ENCODE measurements at places on chromosomes 12 and 14. TPM values are rescaled to one million over a fixed set of nuclear protein-coding genes. Genes with fewer than 3 reads are reported as not detected.

TAS2R31 gene
- not detected for total RNA-seq

RBMS2 gene
- total RNA-seq = 23.9 TPM

KRT78 gene
- not detected for total RNA-seq

ERC1 gene
- 10.3 TPM for total RNA-seq

BATF gene
- total RNA-seq = 0.94 TPM

UBR7 gene
- 45.7 TPM for total RNA-seq

ACACB gene
- total RNA-seq = 1.3 TPM

BMP4 gene
- total RNA-seq = 9.3 TPM

HOXC4 gene
- 2.8 TPM for total RNA-seq

HOXC9 gene
- 9.9 TPM for total RNA-seq

GALNT9 gene
- total RNA-seq = not detected

AQP2 gene
- not detected for total RNA-seq

EEF1AKMT3 gene
- 11.2 TPM for total RNA-seq

DNA sequence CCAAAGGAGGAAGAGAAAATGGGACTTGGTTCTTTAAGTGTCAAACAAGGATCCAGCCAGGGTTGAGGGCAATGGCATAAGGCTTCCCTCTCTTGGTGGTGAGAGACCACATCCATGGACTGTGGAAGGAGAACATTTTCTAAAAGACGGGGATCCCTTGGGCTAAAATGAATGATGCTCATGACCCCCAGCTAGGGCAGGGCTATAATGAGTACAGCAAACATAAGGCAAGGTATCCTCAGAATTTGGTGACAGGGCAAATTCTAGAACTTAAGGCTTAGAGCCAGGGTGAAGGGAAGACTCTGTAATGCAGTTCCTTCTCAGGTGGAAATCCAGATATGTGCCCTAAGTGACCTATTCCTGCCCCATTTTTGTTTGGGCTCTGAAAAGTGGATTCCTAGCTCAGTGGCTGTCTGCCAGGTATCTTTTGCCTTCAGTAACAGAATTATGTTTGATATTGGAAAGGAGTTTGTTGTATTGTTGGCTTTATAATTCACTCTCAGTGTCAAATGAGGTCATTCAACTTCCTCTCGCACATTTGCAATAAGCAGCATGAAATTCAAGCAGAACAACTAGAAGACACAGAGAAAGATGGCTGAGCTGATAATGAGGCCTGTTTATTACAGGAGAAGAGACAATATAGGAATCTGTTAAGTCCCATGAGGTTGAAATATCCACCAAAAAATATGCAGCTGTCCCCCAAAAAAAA, 76.8 kb downstream of the DAD1 start:
- DNase-seq = no peak

DNA sequence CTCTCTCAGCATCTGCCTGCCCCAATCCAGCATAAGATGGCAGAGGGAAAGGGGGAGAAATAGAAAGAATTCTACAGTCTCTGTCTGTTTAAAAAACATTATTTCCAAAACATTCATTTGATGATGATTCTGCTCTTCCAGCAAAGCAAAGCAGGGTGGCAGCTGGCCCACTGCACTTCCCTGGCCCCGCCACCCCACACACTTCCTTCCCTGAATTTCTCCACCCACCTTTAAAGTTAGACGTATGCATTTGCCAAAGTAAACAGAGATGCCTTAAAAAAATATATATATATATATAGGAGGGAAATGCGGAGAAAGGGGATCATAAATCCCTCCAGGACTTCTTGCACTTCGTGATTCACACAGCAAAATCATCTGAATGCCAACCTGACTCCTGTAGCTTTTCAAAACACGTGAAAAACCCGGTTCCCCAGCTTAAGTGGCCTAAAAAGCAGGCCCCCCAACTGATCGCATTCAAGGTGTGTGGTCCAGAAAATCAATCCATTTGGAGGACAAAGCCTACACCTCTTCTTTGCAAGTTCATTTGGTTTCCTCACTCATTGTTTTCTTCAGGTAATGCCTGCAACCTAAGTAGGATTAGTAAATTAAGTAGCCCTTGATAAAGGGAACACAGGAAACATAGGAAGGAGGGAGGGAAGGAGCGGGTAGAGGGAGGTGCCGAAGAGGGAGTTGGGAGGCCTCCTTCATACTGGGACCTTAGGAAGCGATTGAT, 68.8 kb downstream of the LLPH start:
- DNase-seq = no peak

GRCh38 chr12:3311491-3312103, 179.4 kb upstream of the PRMT8 start:
- DNase-seq = no peak

GRCh38 chr12:131860472-131861260, 32.5 kb downstream of the MMP17 start:
- peak; percentile 36 for DNase-seq

DNA sequence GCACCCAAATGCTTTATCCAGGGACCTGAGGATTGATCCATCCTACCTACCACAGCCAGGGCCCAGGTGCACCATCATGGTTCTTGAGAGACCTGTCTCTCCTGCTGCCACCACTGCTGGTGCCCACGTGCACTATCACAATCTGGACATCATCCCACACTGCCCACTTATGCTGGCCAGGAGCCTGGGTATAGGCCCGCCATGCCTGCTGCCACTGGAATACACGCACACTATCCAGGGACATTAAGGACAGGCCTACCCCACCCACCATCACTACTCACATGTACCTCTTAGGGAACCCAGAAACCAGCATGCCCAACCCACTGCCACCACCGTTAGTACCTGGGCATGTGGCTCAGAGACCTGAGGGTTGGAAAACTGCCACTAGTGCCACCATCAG, 207.7 kb downstream of the NELL2 start:
- no peak for DNase-seq

GRCh38 chr12:64568298-64568697, 42.0 kb upstream of the RASSF3 start:
- DNase-seq = no peak

DNA sequence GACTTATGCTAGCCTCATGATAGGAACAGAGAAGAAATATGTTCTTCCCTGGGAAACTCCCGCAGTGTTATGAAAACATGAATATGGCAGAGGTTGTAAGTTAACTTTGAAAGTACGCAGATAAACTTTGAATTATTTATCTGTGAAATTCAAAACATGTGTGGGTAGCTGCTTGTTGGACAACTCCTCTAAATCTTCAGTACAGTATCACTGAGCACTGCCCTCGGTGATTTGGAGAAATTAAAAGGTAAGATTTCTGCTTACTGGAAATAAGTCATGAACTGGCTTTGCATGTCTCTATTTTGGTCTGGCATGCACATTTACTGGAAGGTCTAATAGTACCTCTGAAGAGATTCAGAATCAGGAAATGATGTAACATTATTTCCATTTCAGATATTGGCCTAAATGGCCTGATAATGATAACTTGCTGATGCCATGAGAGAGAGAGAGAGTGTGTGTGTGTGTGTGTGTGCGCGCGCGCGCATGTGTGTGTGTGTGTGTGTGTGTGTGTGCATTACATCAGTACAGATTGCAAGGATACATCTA, 1441.9 kb upstream of the FLRT2 start:
- DNase-seq = no peak

GRCh38 chr12:47377414-47378221, 297.9 kb upstream of the AMIGO2 start:
- DNase-seq = no peak

DNA sequence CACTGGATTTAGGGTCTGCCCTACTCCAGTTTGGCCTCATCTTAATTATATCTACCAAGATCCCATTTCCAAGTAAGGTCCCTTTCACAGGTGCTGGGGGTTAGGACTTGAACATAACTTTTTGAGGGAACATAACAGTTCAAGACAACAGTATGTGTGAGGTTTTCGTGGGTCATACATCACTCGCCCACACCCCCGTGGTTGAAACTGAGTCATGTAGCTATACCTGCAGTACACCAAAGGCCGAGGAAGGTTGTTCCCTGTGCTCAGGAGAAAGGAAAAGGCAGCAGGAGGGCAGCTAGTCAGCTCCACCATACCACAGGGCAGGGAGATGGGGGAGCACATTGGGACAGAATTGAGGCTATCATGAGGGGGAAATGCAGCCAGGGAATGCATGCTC, 167.0 kb downstream of the PPM1H start:
- no peak for DNase-seq

DNA sequence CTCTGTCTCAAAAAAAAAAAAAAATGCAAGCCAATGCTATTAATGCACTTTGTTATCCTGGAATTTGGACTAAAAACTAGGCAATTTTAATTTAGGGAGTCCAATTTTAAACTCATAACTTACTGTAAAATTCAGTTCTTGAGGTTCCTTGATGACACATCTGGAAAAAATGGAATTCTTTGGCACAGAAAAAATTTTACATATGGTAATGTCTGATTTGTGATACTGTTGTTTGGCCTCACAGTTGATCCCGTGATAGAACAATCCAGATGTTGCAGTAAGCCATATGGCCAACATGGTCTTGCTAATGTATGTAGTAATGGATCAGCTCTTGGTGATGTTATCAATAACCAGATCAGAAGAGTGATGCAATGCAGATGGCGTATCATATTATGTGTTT, 1089.8 kb downstream of the FLRT2 start:
- no peak for DNase-seq

GRCh38 chr12:14960548-14961465, 594 bp downstream of the ARHGDIB start:
- no peak for DNase-seq

DNA sequence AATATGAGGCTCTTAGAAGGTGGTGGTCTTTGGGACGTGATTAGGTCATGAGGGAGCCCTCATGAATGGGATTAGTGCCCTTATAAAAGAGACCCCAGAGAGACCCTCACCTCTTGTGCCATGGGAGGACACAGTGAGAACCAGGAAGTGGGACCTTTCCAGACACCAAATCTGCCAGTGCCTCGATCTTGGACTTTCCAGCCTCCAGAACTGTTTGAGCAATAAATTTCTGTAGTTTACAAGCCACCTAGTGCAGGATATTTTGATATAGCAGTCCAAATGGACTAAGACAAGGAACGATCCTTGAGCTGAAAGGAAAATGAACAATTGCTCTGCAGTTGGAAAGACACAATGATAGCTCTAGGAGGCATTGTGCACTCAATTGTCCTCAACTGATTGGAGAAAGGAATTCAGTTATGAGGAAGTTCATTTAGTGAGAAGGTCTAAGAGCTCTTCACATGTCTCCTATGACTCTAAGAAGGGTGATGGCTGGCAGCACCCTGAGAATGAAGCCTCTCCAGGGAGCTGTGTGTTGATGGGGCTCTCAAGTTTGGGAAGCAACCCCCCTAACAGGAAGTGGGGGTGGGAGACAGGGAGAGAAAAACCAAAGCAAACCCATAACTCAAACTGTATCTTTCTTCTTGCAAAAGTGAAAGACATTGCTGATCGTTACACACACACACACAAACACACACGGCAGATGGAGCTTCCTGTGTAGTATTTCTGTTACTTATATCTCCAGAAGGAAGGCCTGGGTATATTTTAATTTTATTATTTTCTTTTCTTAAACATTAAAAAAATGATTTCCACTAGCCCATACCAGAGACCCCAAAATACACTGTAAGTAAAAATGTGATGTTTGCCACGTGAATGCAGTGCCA, 21.0 kb downstream of the CHST11 start:
- no peak for DNase-seq

DNA sequence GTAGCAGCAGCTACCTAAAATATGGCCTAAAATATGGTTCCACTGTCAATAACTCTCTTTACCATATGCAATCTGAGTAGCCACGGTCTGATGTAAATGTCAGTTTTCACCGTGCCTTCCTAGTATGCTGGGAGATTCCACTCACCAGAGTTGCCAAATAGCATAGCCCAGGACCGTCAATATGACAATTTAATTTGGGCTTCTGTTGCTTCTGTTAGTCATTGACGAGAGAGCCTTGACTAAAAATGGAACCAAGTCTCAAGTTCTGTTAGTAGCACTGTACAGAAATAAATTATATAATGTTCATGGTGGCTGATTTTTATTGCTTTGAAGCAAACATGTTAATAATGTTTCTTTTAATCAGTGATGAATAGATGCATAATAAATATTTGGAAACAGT, 348.4 kb downstream of the BCAT1 start:
- no peak for DNase-seq

DNA sequence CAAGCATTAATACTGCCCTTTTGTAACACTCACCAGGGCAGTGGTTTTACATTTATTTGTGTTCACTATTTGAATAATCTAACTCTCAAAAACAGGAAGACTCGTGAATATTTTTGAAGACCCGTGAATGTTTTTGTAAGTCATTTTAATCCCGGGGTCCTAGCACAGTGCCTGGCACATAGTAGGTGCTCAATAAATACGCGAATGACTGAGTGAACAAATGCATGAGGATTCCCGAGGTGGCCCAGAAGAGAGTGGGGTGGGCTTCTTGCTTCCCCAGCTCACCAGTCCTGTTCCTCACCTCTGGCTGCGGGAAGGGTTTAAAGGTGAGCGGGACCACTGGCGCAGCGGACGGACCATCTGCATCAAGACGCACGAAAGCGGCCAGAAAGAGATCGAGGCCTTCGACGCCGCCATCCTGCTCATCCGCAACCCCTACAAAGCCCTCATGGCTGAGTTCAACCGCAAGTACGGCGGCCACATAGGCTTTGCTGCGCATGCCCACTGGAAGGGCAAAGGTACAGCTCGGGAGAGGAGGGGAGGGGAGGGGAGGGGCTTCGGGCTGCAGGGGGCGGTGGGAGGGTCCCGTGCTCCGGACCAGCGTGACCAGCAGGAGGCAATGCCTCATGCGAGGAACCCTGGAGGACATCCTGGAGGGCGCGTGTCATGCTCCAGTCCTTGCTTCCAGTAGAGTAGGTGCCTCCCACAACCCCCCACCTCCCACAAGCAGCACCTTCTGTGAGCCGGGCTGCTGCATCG, 98.9 kb downstream of the CMKLR1 start:
- no peak for DNase-seq

DNA sequence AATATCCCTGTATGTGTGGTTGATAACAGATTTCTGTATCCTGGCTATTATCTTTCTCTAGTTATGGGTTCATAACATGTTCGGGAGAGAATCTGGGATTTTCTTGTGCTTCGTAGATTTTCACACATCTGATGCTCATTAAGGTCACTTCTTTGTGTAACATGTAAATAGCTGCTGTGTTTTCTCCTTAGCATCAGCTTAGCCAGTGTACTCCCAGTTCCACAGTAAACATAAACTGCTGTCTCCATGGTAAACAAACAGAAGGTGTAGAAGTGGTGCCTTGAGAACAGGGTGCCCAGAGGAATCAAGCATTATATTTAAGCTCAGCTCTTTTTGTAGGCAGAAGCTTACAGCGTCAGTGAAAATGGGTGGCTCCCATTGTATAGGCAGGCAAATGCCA, 88.0 kb downstream of the ANO6 start:
- no peak for DNase-seq

DNA sequence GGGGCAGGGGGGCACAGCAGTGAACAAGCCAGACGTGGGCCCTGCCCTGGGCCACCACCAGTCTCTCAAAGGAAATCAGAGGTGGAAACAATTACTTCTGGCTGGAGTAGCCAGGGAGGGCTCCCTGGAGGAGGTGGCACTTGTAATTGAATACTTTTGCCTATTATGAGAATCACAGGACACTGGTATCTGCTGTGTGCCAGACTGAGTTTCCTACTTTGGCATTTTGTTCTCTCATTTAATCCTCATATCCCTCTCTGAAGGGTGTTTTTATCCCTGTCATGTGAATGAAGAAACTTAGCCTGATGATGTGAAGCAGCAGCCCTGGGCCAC, 7.2 kb downstream of the FAM222A start:
- no peak for DNase-seq

GRCh38 chr14:68426661-68427549, 366.0 kb downstream of the ZFP36L1 start:
- no peak for DNase-seq
